ENCODE measurements at places on chromosomes 16 and 17. TPM values are rescaled to one million over a fixed set of nuclear protein-coding genes. Genes with fewer than 3 reads are reported as not detected.

CHST4 gene
- not detected for total RNA-seq

PRSS8 gene
- total RNA-seq, result not detected

CETP gene
- not detected for total RNA-seq

AURKB gene
- 16.7 TPM for total RNA-seq

MON1B gene
- 5.3 TPM for total RNA-seq

QPRT gene
- 31.1 TPM for total RNA-seq

DUXB gene
- not detected for total RNA-seq

RRAD gene
- 37.4 TPM for total RNA-seq

KRT36 gene
- total RNA-seq, result not detected

MYH2 gene
- total RNA-seq, result 0.97 TPM

LIG3 gene
- 57.9 TPM for total RNA-seq

RASL10B gene
- 7.4 TPM for total RNA-seq

Measured in smooth muscle cell of the umbilical artery (primary cell).